CD4-positive, alpha-beta T cell treated with Interleukin-4 for 1 hour (primary cell): ENCODE measurements at places on chromosomes 12 and 14.

DNA sequence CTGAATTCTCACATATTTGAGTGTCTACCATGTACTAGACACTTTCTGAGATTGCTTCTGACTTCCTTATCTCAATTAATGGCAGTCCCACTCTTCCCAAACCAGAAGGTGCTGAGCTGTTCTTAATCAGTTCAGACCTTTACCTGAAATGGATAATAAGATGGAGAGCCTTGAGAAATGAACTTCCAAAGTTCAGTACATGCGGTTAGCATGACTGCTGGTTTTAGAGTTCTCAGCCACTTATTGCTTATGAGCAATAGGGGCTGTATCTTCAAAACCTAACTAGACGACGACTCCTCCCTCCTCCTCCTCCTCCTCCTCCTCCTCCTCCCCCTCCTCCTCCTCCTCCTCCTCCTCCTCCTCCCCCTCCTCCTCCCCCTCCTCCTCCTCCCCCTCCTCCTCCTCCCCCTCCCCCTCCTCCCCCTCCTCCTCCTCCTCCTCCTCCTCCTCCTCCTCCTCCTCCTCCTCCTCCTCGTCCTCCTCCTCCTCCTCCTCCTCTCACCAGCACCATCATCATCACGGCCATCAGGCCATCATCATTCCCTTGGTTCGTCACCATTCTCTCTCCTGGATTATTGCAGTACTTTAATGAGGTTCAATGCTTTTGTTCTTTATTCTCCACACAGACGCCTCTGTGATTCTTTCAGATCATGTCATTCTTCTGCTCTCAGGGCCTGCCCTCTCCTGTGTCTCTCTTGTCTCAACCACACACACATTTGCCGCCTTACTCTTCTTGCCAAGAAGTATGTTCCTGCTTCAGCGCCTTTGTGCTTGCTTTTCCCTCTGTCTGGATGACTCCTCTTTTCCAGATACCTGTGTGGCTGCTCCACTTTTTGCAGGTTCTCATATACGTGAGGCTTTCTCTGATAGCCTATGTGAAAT is 2.7 kb downstream of the PCNX1 start:
- DNase-seq = no peak

- DNase-seq = no peak
These were observed 58.0 kb downstream of the SYNE2 start for GRCh38 chr14:63910583-63911363.

DNA sequence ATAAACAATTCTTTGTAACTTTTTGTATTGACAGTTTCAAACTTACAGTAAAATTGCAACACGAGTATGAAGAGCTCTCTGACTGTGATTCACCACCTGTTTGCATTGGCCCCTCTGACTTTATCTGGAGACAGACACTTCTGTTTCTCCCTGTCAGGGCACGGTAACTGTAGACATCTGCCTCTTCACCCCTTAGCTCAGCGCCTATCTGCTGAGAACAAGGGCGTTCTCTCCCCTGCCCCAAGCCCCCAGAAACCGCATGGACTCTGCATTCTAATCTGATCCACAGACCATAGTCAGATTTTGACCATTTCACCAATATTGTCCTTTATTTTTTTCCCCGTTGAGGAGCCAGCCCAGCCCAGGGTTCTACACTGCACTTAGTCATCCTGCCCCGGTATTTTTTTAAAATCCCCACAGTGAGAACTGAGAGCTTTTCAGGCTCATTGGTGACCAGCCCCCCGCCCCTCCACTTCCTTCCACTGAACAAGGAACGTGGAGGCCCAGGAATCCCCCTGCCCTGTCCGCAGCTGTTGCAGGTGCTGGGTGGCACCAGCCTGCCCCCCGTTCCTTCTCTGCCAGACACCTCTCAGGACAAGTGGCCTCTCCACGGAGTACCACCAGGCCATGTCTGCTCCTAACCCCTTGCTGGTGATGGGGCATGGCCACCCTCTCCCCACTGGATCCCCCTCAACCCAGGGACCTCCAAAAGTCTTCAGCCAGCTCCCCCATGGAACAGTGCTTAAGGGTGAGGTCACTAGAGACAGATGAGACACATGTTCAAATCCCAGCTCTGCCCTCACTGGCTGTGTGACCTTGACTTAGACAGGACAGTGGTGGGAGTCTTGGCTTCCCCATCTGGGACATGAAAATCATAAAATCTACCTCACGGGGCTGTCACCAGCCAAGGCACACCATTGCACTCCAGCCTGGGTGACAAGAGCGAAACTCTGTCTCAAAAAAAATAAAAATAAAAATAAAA is 11.2 kb downstream of the RHOF start:
- DNase-seq = peak; percentile 75

DNA sequence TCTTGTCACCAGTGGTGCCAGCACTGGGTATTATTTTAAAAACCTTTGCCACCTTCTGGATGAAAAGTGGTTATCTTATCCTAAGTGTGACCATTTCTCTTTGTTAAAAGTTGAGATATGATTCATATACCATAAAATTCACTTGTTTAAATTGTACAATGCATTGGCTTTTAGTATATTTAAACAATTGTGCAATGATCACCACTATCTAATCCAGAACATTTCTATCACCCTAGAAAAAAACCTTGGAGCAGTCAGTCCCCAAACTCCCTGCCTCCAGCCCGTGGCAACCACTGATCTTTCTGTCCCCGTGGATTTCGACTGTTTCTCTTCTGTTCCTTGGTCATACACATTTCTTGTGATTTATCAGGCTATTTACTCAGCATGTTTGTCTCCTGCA is 28.3 kb downstream of the SH2B3 start:
- DNase-seq = no peak

DNA sequence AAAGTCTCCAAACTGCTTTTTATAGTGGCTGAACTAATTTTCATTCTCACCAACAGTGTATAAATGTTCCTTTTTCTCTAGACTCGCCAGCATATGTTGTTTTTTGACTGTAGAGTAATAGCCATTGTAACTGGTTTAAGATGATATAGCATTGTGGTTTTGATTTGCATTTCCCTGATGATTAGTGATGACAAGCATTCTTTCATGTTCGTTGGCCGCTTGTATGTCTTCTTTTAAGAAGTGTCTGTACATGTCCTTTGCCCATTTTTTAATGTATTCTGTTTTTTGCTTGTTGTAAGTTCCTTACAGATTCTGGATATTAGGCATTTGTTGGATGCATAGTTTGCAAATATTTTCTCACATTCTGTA is 404.9 kb downstream of the FLRT2 start:
- no peak for DNase-seq

DNA sequence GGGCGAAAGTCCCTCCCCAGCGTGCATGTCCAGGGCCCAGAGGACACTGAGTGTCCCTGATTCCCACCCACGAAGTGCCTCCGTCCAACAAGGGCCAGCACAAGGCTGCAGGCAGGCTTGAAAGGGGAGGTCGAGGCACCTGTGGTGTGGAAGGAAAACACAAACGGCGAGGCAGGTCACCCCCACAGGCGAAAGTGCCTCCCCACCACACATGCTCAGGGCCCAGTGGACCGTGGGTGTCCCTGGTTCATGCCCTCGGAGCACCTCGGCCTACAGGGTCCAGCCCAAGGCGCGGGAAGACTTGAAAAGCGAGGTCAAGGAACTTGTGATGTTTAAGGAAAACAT is 370.4 kb downstream of the ALG10 start:
- DNase-seq = peak; percentile 8

- no peak for DNase-seq
These were observed 17.5 kb downstream of the DYRK4 start for GRCh38 chr12:4579305-4580102.

DNA sequence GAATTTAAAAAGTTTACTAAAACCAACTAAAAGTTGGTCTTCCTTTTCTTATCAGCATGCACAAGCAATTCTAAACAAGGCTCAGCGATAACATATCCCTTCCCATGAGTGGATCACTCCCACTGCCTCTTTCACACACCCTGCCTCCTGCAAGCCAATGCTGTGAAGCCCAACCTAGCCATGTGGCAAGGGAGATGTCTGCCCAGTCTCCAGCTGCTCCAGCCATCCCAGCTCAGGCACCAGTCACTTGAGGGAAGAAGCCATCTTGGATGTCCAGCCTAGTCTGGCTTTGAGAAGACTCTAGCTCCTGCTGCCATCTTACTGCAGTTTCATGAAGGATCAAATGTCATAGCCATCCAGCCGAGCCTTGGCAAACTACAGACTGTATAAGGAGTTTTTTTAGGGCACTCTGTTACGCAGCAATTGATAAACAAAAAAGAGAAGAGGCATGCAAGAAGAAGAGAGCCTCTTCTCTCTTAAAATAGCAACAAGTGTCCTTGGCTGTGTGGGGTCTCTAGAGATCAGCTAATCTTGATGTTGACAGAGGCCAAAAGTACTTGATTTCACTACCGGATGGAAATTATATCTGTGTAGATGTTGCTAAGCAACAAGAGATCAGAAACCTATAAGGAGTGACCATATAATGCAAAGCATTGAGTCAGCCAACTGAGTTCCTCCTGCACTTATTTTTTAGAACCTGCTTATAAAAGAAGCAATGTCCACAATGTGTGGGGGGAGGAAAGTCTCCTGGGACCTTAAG is 108.9 kb downstream of the PTCSC3 start:
- DNase-seq = no peak

DNA sequence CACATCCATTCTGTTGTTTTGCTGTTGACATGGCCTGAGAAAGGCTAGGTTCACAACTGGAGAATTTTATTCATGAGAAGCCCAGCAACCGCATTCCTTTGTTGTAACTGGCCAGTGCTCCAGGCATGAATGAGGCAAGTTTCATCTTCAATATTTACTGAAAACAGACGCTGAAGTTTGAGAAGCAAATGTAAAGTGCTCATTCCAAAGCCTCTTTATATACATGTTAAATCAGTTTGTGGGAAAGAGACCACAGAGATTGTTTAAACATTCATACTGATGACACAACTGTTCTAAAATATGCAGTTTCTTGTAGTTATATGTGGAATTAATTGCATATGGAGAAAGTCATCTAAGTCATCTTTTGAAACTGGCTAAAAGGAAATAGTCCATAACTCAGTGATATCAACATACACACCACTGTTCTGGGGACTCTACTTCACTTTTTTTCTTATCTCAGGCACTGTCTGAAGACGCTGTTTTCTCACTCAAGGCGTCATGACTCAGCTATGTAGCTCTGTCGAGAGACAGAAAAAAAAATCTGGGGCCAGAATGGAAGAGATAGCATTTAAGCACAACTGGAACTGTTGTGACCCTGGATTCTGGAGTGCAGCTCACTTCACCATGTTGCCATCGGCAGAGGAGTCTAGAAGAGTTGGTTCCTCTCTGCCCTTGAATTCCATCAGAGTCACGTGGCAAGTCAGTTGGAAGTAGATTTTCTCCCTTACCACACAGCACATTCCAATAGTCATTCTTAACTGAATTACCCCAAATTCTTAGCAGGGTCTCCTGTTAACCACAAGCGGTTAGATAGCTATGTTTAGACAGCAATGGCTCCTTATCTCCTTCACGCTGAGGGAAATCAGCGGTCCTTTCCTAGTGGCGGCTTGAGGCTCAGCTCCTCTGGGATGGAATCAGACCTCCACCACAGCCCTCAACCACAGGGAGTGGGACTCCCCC is 258.4 kb upstream of the HMGA2 start:
- no peak for DNase-seq

DNA sequence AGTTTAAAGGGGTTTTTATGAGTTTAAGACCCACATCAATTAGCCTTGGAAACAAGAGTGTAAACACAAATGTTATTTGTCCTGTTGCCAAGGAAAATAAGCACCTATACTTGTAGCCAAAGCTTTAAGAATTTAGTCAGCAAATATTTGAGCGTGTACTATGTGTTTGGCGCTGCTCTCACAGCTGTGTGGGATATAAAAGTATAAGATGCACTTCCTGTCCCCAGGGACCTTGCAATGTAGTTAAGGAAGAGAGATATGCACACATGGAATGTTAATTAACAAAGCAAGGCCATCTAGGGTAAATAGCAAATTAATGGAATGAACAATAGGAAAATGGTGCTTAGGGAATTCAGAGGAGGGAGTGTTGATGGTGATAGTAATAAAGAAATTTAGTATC is 134.9 kb upstream of the SRRM4 start:
- no peak for DNase-seq

GRCh38 chr14:44791730-44792129 is 170.0 kb downstream of the KLHL28 start:
- DNase-seq = no peak

DNA sequence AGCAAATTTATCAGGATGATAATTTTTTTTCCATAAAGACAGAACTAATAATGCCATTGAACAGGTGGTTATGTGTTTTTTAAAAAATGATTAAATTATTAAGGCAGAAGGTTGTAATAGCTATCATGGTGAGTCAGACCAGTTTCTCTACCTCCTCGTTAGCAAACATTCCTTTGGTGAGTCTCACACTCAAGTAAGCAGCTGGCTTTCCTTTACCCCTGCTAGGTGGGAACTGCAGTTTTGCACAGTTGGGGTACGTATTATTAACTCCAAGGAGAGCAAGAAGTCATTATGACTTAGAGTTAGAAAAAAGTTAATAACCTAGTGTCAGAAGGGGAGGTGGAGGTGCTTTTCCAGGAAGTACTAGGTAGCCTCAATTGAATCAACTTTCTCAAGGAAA is 165.3 kb downstream of the SNAPC1 start:
- no peak for DNase-seq

DNA sequence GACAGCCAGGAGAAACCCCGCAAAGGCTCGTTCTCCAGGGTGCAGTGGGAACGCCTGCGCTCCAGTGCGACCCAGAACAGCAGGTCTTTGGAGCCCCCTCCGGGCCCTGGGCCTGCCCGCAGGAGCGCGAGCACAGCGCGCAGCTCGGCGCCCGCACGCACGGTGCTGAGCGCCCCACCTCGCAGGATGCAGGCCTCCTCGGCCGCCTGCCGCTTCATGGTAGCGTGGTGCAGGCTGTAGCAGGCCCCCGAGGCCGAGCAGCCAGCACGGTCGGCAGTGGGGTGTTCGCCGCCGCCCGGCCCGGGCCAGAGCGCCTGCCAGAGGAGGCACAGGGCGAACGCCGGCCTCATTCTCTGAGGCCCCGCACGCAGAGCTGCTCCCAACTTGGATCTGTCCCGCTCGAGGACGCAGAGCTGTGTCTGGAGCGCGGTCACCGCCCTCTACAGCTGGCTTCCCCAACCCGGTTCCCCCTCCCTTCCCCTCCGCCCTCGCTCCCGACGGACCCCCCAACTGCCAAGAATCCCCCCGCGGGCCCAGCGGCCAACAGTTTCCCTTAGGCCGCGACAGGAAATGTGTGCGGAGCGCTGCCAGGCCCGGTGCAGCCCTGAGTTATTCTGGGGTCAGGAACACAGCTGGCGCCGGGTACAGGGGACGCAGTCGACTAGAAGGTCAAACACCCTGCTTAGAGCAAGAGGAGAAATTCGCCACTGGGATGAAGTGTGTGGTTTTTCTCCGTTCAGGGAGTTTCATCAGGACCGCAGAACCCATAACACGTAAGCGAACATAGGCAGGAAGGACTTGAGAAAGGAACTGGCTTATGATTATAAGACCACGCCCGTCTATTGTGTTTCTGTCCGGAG is at the start of gene CLEC14A:
Gene CLEC14A, minus strand, starts transcription at position 421 of the 860 bp plus-strand sequence. Its CDS starts 71 bp downstream, at position 350.
- no peak for DNase-seq

GRCh38 chr12:42118136-42118879 is 26.4 kb downstream of the GXYLT1 start:
- DNase-seq = no peak
